ENCODE measurements at places on chromosomes 6 and 20.
A peak's percentile ranks its signal among the peaks of the same experiment; 100 is the strongest.

DNA sequence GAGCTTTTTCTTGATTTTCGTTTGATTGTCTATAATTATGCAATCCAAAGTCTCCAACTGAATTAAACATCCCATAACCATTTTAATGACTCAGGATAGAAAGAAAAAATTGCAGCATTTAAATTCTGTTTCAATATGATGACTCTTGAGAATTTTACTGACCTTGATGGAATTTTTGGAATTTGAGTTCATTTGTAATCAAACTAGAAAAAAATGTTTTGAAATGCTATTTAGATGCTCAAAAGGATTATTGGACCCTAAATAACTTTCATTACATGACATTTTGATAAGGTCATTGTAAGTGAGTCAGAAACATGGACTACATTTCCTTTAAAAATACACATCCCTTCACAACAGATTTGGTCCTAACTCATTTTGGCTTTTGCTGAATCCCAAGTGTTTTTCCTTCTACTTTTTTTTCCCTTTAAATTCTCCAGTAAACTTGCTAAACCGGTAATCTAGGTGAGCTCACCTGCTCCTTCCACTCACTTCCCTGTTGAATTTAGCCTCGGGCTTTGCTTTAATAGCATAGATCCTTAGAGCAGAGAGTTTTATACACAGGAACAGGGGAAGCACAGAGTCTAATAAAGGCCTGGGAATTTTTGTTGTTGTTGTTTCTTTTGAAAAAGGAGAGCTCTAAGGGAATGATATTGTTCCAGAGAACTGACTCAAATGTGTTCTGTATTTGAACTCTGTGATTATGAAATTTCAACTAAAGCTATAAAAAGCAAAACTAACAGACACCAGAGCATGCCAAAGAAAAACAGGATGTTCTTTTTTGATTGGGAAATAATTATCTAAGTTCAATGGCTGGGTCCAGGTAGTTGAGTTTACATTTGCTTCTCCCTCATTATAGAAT, 1088.2 kb upstream of the CITED2 start:
- peak; percentile 72 for DNase-seq

DNA sequence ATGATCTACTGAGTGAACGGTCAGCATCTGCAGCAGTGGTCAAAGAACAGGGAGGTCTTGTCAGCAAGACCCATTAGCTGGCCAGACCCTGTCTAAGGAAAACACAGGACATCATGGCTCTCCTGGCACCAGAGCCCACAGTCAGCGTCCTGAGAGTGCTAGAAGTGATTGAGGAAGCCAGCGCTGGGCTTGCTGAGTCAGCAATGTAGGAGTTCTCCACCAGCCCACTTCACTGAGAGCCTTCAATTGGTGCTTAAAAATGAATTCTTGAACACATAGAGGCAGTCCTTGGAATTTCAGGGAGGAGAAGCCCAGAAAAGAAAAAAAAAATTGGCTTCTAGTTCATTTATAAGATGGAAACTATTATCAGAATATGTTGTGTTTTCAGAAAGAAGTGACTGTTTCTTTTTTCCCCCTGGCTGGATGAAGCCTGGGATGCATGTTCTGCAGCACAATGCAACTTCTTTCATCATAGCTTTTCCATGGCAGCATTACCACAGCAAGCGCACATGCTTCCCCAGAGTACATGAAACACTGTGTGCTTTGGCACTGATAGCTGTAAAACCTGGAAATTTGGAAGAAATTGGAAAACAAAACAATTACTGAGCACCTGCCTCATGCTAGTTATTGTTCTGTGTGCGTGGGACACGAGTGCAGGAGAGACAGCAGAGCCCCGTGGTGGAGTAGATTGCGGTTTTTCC, 899.9 kb downstream of the C6orf118 start:
- DNase-seq, result no peak

- DNase-seq, result no peak
These were observed 29.2 kb upstream of the PKHD1 start for GRCh38 chr6:52116605-52116948.

DNA sequence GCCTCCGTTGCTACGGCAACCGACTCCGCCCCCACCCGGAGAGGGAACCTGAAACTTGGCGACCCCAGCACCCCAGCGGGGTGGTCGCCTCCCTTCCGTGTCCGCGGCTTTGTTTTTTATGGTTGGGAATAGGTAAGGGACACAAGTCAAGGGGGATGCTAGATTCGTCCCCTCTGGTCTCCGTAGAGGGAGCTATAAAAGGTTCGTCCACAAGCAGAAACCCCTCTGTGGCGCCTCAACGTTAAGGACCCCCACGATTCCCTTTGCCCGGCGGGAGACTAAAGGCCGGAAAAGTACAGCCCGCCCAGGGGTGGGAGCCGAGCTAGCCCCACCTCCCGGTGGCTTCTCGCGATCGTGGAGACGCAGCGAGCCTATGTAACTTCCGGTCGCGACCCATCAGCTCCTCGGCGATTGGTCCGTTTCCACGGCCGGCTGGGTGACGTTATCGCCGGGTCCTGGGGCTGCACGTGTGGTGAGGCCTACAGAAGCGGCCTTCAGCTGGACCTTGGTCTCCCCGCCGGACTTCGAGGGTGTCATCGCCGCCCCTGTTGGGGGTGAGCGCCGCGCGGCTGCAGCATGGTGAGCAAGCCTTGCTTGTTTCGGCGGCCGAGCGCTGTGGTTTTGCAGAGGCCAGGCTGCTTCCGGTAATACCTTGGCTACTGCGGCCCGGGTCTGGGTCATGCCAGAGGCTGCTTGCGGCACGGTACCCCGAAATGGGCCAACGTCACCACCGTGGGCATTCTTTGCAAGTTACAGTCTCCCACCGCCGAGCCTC, at the start of gene LTV1:
Gene LTV1 (plus strand): TSS at position 437 of the 775 bp plus-strand sequence. CDS start 140 bp downstream, at position 577.
- peak; percentile 92 for DNase-seq

DNA sequence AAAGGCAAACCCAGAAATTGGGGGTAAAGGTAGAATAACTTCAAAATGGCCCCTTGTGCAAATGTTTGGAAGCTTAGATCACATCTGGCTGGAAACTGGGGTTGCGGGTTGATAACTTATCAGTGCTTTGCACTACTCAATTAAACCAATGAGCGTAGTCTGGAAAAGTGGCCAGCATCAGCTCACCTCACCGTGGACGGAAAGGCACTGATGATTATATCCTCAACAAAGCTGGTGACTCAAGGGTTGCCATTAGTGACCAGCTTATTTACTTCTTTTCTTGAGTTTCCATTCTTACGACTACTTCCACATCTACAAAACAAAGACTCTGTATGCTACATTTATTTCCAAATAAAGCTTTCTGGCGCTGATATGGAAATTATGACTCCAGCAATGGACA, 198.5 kb upstream of the HEY2 start:
- DNase-seq, result no peak

- DNase-seq, result no peak
These were observed 39.6 kb downstream of the MEP1A start for GRCh38 chr6:46832816-46833215.

GRCh38 chr6:106924694-106925523, 49.6 kb downstream of the CD24 start:
- no peak for DNase-seq

DNA sequence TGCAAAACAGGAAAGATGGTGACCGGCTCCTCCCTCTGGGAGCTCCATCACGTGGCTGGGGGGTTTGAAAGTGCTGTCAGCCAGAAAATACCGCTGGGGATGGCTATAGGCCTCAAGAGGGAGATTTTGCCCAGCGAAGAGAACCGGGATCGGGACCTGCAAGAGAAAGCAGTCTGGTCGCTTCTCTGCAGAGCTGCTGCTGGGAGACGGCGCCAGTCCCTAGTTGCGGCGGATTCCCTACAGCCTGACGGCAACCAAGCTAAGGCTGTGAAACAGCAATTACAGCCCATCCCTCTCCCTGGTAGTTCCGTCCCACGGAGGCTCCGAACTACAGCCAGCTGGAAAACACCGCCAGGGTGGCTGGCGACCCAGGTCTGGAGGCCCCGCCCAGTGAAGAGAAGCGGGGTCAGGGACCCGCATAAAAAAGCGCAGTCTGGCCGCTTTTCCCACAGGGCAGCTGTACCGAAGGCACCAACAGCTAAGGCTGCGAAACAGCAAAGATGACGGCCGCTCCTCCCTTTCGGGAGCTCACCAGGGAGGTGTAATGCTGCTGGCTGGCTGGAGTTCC, 238.1 kb upstream of the IRAK1BP1 start:
- DNase-seq, result no peak

DNA sequence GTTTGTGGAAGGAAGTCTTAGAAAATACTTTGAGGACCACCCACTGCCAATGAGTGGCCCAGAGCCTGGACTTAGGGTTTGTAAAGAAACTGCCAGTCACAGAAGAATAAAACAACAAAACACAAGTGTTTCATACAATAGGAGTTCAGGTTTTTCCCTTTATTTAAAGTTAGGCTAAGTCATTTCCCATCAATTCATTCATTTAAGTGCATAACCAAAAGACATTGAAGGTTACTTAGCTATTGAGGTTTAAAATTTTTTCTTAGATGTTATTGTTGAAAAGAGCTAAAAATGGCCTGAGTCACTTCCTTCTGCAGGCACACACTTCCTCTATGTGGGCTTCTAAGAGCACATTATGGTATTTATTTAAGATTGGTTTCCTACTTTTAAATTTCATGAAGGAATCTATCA, 54.2 kb downstream of the ARMC2 start:
- DNase-seq, result no peak

DNA sequence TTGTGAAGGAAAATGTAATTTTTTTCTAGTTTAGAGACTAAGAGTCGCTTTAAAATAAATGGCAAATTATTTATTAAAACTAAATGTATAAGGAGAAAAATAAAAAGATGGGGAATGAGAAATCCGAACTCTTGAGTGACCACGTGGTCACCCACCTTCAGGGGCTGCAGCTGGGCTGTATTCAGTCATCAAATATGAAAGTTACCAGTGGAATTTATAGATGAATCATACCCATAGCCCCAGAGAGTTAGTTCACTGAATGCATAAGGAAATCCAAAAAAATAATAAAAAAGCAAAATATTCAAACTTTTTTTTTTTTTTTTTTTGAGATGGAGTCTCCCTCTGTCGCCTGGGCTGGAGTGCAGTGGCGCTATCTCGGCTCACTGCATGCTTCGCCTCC, 947.7 kb upstream of the ADGRB3 start:
- DNase-seq, result no peak

DNA sequence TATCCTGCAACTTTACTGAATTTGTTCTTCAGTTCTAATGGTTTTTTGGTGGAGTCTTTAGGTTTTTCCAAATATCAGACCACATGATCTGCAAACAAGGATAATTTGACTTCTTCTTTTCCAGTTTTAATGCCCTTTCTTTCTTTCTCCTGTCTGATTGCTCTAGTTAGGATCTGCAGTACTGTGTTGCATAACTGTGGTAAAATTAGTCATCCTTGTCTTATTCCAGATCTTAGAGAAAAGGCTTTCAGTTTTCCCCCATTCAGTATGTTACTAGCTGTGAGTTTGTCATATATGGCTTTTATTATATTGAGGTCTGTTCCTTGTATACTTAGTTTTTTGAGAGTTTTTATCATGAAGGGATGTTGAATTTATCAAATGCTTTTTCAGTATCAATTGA, 4.3 kb downstream of the MICA start:
- DNase-seq, result no peak

GRCh38 chr6:16224409-16224808, 14.0 kb upstream of the GMPR start:
- no peak for DNase-seq

GRCh38 chr6:131954059-131954774, 3.0 kb upstream of the CCN2 start:
- DNase-seq, result no peak

DNA sequence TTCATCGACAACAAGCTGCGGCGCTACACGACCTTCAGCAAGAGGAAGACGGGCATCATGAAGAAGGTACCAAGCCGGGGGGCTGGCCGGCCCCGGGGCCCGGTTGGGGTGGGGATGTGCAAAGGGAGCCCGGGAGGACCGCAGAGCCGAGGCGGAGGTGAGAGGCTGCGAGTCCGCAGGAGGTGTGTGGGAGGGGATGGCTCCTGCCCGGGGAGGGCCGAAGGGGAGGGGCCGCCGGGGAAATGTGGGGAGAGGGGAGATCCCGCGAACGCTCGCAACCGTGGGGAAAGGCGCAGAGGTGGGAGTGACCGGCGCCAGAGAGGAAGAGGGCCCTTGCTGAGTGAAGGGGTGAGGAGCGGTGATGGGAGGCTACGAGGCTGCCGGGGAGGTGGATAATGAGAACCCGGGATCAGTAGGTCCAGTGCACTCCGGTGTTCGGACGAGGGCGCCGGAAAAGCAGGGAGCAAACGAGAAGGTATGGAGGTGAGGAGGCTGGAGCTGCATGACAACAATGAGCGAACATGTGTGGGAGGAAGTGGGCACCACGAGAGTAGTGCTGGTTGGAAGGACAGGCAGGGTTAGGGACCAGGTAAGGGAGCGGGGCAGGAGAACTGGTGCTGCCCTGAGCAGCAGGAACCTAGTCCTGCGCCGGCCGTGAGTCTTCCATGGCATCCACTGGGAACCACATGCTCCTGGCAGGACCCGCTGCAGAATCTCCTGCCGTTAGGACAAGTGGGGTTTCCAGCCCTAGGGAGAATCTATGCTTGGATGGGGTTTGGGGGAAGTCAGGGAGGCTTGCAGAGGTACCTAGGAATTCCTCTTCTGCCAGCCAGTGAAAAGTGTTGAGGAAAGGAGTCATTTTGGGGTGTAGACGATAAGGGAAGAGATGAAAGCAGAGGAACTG, 1.3 kb downstream of the SRF start:
- peak; percentile 49 for DNase-seq

GRCh38 chr6:131792091-131792496, 15.7 kb upstream of the ENPP1 start:
- no peak for DNase-seq

- no peak for DNase-seq
These were observed 150.2 kb upstream of the RNF217 start for GRCh38 chr6:124812067-124812466.

- DNase-seq, result no peak
These were observed 139.5 kb downstream of the DLL1 start for GRCh38 chr6:170151321-170151771.
